NCI-H1930 (cell line): ENCODE measurements at places on chromosomes 12 and 14.

DNA sequence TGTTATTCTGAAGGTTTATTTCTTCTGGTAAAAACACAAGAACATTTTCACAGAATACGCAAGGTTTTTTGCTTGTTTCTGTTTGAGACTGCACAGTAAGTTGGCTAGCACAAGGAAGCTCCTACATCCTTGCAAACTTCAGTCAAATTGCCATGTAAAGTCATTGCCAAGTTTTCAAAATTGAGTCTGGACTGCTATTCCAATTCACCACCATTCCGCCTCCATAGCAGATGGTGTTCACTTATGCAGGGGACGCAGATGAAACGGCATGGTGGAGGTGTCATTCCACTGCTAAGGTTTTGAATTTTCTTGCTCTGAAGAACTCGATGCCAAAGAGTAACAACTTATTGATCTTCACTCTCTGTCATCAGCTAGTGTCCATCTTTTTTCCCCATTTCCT lies 303.9 kb upstream of the SYT1 start:
- DNase-seq: no peak

GRCh38 chr12:102833687-102834441 lies 83.2 kb downstream of the PAH start:
- DNase-seq: no peak

- no peak for DNase-seq
Observed at GRCh38 chr12:3256103-3256631, 179.0 kb downstream of the TSPAN9 start.

DNA sequence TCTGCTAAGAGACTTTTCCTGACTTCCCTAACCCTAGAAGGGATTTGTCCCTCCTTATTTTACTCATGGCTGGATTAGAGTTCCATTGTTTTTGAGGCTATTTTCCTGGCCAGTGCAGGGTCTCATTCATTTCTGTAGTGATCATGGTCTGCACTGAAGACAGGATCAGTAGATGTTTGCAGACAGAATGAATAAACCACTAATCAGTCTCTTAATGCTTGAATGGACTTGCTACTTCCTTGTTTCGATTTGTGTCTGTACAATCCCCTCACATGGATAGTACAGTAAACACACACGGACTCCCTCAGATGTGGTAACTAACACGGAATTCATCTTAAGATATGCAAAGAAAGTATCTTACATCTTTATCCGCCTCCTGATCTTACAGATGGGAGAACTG lies 102.6 kb upstream of the PRB2 start:
- no peak for DNase-seq

GRCh38 chr12:4566474-4566873 lies 4.5 kb downstream of the DYRK4 start:
- DNase-seq: no peak

GRCh38 chr12:44960856-44961255 lies 84.7 kb upstream of the NELL2 start:
- DNase-seq: no peak

DNA sequence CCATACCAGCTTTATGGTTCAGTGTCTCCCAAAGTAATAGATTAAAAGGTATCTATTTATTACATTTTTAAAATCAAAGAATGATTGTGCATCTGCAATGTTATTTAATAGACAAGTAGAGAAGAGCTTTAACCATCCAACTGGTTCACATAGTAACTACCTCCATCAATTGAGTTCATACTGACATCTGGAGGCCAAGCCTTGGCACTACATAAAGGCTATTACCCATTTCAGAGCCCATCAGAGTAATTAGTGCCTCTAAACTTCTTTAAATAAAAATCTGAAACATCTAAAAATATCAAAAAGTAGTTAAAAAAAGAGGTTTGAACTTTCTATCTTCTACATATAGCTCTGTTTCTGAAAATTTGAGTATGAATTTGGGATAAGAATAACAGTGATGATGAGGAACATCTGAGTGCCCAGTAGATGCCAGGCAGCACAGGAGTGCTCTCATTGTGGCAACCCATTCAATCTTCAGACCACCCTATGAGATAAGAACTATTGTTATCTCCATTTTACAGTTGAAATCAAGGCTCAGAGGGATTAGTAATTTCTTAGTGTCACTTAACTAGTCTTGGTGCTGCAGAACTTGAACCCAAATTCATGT lies 132.9 kb upstream of the DAAM1 start:
- peak; percentile 20 for DNase-seq

GRCh38 chr12:88782351-88782750 lies 202.1 kb upstream of the KITLG start:
- no peak for DNase-seq

DNA sequence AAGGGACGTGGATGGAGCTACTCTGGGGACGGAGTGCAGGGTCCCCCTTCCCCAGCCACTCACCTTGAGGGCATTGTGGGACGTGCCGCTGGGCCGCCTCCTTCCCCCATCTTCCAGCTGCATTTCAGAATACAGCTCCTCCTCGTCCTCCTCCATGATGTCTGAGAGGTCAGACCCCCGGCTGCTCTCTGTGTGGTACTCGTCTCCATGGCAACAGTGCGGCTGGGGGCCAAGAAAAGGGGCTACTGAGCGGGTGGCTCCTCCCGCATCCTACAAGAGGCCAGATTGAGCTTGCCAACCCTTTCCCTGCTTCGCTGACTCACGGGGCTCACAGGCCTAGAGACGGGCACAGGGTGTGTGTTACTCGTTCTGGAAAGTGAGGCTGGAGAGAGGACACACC lies 90.4 kb downstream of the PIWIL1 start:
- DNase-seq: no peak

DNA sequence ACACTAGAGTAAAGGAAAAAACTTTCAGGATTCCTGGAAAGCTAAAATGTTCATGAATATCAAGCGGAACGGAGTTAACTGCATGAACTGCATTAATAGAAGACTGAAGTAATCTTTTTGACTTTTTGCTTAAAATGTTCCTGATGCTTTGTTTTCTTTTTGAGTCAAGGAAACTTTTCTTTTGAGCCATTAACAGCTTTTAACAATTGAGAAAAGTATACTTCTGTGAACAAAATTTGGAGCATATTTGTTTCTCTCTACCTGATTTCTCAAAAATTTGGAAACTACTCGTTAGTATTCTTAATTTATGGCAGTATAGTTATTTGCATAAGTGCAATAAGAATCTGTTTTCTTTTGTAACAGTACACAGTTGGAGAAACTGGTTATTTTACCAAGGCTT lies 78.5 kb downstream of the CALM1 start:
- no peak for DNase-seq

GRCh38 chr14:40308240-40308639 lies 876.0 kb upstream of the FBXO33 start:
- no peak for DNase-seq

DNA sequence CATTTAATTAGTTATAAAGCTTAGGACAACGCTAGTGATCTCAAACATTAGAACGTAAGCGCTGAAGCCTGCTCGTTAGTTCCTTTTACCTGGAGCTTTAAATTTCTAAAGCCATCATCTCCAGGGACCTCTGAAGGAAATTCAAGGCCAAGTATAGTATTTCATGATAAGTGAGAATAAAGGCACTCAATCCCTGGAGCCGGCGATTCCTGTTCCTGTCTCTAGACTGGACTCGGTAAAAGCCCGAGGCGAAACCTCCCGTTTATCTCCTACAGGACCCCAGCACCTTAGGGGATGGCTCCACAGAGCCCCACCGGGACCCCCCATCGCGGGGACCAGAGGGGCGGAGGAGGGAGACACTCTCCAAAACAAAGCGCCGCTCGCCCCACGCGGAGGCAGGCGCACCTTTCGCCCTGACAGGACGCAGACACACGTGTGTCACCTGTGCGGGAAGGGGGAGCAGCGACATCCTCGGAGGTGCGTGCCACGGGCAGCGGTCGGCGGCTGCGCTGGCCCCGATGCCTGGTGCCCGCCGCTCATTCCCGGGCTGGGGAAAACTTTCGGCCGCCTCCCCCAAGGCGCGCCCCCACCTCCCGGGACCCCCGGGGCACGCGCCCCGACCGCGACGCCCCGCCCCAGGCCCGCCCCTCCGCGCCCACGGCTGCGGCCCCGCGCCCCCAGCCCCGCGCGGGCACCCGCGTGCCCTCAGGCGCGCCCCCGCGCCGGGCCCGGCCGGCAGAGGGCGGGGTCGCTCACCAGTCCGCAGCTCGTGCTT lies 678 bp downstream of the RPS6KA5 start:
- peak; percentile 71 for DNase-seq

DNA sequence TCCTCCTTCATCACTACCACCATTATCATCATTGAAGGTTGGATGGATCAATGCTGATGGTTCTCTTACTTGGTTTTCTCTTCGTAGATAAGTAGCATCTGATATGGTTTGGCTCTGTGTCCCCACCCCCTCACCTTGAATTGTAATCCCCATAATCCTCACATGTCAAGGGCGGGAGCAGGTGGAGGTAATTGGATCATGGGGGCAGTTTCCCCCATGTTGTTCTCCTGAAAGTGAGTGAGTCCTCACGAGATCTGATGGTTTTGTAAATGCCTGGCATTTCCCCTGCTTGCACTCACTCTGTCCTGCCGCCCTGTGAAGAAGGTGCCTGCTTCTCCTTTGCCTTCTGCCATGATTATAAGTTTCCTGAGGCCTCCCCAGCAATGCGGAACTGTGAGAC lies 172.4 kb upstream of the PWP1 start:
- DNase-seq: no peak

DNA sequence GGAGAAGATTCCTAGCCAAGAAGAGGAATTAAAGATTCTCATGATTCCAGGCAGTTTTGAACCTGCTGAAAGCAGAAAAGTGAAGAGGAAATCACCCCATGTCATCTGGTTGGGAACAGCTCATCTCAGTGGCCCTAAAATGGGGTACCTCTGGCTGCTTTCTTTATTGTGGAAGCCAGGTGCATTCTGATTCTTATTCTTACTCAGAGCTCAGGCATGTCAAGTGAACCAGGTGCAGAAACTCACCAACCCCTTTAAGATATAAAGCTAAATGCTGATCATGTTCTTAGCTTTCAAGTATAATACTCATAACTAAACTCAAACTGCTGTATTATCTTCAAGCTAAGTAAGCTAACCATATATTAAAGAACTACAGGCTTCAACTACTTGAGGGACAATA lies 253.9 kb upstream of the ARID2 start:
- DNase-seq: no peak

DNA sequence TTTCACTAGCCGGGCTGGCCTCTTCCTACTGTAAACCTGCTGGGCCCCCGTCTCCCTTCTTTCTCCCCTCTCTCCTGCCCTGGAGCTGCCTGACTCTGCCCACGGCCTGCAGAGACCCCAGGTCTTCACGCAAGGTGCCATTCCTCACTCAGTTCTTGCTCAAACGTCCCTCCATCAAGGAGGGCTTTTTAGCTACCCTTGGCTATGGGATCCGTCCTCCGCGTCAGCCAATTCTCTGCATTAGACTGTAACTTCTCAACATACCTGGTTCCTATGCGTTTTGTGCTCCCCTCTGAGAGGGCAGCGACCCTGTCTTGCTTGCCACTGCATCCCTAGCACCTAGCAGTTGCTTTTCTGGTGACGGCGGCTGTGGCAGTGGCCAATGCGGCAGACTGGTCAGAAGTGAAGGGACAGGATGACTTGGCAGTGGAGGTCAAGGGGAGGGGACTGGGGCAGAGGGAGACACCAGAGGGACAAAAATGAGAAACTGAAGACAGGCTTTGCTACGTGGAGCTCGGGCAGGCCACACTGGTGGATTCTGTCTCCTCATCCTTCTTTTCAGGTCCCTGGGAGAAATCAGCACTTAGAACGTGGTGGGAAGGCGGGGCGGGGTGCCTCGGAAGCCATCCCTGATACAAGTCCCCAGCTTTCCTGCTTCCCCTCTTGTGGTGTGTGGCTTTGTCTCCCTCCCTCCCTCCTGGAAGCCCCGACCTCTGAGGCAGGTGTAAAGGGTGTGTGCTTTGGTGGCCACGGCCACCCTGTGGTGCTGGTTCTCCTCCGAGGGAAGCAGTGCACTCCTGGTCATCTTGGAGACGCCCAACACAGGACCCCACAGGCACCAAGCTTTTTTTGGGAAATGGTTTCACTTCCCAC lies 1.8 kb downstream of the B3GNT4 start:
- no peak for DNase-seq

- DNase-seq: no peak
Observed at GRCh38 chr12:123097561-123098084, 53.3 kb downstream of the PITPNM2 start.

DNA sequence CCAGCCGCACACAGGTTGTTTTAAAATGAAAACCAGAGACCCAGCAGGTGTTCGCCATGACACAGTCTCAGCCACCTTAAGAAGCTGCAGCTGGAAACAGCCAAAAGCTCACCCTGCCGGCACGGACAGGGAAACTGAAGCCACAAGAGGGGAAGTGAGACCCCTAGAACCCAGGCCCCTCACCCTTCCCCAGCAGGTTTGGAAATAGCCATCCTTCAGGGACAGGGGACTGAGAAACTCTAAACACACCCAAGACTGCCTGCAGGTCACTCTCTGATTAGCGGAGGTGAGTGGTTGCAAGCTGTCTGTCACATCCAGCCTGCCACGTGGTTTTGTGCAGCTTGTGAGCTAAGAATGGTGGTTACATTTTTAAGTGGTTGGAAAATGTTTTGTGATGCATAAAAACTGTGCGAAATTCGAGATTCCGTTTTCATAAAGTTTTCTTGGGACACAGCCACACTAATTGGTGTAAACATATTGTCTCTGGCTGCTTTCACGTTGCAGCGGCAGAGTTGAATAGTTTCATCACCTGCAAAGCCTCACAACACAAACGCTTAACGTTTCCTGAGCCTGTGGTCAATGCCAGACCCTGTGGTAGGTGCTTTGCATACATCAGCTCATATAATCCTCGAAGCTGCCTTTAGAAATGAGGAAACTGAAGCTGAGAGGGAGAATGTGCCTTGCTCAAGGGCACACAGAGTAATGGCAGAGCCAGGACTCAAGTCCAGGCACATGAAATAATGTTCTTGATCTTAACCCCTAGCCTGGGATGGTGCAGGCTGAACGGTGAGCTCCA lies 1.7 kb upstream of the SELPLG start:
- DNase-seq: no peak

GRCh38 chr14:37223947-37224474 lies 26.3 kb downstream of the MIPOL1 start:
- DNase-seq: no peak

DNA sequence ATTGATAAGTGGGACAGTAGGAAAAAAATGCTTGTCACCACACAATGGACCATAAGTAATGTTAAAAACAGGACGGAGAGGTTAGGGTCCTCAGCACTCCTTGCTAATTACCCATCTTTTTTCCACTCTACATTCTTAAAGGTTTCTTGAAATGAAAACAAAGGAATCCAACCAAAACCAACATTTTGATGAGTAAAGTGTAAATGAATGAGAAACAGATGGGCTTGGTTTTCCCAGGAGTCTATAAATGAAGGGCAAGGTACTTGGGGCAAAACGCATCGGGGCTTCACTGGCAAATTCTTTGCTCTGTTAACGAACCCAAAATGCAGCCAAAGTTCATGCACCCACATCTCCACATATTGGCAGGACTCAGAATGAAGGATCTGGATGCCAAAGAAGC lies 129.2 kb upstream of the BMP4 start:
- no peak for DNase-seq

GRCh38 chr14:105472486-105472991 lies 2.1 kb upstream of the CRIP2 start:
- no peak for DNase-seq

- DNase-seq: no peak
Observed at GRCh38 chr14:103519043-103519836, 3.4 kb downstream of the CKB start.

- no peak for DNase-seq
Observed at GRCh38 chr12:121537814-121538698, 42.8 kb downstream of the KDM2B start.

- no peak for DNase-seq
Observed at GRCh38 chr14:83709116-83709515, 1820.8 kb upstream of the FLRT2 start.

- no peak for DNase-seq
Observed at GRCh38 chr14:102924632-102925588, 2.4 kb downstream of the AMN start.
